ENCODE measurements at places on chromosomes 16 and 17.

DNA sequence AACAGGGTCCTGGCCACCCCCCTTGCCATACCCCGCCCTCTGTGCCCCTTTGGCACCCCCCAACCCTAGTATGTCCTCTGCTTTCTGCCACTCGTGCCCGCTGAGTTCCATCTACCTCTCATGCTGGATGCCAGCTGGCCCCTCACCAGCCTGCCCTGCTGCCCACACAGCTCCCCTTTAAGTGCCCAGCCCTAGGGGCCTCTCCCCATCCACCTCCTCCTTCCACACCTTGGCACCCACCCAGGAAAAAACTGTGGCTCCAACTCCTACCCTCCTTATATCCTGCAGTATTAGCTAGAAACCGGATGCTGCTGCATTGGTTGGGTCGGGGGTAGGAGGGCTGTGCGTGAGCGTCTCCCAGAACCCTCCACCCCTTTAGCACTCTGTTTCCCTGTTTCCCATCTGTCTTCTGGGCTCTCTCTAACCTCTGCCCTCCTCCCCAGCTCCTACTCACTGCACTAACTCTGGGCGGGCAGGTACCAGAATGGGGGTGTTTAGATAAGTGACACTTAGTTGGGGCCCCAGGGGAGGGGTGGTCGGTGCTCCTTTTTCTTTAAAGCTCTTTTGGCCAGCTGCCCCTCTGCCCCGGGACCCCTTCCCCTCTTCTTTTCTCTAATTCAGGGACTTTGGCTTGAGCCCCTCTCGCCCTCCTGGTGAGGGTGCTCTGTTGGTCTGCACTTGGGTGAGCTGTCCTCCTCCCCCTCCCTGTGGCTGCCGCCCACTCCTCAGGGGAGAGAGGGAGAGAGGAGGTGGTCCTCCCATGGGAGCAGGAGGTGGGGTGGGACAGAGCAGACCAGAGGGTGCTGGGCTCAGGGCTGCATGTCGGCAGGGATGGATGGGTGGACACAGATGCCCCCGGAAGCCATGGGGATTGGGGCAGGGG is 9.9 kb downstream of the NR1D1 start:
- DNase-seq: no peak

DNA sequence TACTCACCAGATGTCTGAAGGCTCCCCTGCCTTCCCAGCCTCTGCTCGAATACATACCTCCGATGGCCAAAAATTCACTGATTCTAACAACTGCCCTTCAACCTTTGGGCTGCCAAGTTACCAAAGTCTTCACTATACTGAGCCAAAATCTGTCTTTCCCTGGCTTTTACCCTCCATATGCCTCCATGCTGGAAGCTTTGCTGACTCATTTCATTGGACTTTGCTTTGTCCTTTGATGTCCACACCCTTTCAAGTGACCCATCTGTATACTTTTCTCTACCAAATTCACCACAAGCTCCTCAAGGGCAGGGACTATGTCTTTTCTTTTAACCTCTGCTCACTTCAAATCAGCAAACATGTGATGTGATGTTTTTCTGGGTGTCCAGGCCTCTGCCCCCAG is 21.0 kb upstream of the MTMR4 start:
- no peak for DNase-seq

DNA sequence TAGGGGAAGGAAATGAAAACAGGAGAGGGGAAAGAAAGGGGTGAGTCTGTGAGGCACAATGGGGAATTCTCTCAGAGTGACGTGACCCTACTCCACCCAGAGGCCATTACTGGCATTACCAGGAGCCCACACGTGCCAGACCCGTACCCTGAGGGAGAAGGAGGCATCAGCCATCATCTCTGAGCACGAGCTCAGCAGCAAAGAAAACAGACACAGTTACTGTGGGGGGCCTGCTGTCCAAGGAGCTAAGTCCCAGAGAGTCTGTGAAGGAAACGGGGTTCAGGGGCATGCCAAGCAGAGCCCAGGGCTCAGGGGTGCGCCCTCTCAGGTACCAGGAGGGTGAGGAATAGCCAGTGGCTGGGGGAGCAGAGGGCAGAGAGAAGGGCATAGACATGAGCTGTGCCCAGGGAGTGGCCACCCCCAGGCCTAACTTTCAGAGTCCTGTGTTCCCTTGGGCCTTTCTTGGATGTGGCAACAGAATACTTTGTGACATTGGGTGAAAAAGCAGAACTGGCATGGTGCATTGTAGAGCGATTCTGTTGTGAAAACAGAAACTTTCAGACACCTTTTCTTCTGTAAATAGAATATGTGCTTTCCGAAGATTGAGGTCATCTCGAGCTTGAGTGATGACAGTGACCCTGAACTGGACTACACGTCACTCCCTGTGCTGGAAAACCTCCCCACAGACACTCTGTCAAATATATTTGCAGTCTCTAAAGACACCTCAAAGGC is 11.3 kb downstream of the TAF1C start:
- peak; percentile 91 for DNase-seq

DNA sequence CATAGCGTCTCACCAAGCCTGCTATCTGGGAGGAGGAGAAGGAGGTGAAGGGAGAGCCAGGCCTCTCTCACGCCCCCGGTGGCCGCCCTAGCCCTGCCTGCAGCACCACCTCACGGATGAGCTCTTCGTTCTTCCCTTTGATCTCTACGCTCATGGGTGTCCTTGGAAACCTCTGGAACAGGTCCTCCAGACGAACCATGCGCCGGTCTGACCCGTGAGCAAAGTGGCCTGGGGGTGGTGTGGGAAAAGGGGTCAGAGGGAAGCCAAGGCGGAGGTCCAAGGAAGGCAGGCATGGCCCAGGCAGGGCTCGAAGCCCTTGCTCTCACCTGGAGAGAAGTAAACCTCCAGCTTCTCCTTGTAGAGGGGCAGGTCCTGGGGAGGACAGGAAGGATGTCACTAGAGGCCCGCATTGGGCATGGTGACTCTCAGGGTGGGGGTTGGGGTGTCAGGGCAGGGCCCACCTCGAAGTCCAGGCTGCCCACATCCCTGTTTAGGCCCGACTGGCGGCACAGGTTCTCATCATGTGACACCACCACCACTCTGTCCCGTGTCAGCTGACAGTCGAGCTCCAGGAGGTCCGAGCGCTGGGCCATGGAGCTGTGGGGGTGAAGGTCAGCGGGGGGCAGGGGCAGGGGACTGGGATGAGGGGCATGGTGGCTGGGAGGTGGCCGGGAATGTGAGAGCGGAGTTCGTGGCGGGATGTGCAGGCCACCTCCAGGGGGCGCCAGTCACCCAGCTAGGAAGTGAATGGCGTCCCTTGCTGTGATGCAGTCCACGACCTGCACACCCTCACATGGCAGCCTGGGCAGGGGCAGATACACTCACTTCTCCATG is 923 bp downstream of the GDPD3 start:
- DNase-seq: peak; percentile 68

DNA sequence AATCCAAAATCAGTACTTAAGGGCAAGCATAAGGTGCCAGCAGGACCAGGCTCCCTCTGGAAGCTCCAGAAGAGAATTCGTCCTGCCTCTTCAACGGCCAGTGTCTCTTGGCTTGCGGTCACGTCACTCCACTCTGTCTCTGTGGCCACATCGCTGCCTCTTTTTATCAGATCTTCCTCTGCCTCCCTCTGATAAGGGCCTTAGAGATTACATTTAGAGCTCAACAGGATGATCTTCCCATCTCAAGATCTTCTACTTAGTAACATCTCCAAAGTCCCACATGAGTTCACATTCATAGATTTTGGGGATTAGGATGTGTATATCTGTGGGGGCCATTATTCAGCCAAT is 16.9 kb downstream of the MPG start:
- DNase-seq: no peak

DNA sequence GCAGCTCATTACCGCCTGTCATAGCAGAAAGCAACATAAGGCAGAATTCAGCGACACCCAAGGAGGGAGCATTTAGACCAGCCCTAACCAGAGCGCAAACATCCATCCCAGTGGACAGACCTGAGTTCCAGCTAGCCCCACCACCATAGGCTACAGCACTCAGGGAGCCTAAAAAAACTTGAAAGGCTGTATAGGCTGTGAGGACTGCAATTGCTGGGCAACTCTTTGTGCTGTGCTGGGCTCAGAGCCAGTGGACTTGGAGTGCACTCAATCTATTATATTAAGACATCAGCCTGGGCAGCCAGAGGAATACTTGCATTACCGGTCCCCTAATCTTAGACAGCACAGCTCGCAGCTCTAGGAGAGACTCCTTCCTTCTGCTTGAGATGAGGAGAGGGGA is 207.3 kb downstream of the KIF2B start:
- DNase-seq: no peak

GRCh38 chr17:50625032-50625871 is 9.4 kb upstream of the ABCC3 start:
- DNase-seq: peak; percentile 58

- no peak for DNase-seq
Measured at GRCh38 chr17:64940055-64940454, 20.8 kb upstream of the LRRC37A3 start.

DNA sequence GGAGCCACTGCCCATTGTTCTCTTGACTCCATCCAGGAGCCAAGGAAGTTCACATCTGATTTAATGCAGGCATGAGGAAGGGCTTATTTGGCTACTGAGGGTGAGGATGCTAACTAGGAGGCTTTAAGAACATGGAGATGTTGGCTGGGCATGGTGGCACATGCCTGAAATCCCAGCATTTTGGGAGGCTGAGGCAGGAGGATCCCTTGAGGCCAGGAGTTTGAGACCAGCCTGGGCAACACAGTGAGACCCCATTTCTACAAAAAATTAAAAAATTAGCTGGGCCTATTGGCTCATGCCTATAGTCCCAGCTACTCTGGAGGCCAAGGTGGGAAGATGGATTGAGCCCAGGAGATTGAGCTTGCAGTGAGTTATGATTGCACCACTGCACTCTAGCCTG is 116.5 kb downstream of the RAP1GAP2 start:
- DNase-seq: no peak

- no peak for DNase-seq
Measured at GRCh38 chr16:74249846-74250245, 46.8 kb upstream of the PSMD7 start.

DNA sequence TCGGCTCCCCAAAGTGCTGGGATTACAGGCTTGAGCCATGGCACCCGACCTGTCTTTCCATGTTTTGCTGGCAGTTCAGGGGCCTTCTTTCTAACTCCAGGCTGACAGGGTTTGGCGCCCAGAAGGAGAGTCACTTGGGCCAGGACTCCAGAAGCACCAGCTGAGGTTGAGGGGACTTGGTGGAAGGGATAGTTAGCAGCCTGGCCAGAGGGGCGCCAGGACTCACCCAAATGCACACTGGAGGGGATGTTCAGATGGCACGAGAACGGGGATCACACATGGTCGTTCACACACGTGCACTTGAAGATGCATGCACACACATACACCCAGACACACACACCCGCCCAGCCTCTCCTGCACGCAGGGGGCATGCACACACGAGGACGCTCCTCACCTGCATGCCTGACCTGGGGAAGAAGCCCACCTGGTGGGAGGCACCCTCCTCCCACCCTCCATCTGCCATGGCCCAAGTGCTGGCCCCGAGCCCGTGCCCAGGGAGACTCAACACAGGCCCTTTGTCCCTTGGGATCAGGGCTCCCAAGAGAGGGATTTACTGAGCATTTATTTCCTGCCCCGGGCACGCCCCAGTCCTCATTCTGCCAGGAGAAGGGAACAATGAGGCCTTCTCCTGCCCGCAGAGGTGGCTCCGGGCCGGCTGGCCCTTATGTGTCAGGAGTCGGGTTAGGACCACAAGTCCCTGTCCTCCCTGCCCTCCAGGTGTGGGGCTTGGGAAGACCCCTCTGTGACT is 2.3 kb upstream of the PRSS21 start:
- no peak for DNase-seq

- DNase-seq: no peak
Measured at GRCh38 chr17:2102931-2103809, 48.3 kb downstream of the HIC1 start.

DNA sequence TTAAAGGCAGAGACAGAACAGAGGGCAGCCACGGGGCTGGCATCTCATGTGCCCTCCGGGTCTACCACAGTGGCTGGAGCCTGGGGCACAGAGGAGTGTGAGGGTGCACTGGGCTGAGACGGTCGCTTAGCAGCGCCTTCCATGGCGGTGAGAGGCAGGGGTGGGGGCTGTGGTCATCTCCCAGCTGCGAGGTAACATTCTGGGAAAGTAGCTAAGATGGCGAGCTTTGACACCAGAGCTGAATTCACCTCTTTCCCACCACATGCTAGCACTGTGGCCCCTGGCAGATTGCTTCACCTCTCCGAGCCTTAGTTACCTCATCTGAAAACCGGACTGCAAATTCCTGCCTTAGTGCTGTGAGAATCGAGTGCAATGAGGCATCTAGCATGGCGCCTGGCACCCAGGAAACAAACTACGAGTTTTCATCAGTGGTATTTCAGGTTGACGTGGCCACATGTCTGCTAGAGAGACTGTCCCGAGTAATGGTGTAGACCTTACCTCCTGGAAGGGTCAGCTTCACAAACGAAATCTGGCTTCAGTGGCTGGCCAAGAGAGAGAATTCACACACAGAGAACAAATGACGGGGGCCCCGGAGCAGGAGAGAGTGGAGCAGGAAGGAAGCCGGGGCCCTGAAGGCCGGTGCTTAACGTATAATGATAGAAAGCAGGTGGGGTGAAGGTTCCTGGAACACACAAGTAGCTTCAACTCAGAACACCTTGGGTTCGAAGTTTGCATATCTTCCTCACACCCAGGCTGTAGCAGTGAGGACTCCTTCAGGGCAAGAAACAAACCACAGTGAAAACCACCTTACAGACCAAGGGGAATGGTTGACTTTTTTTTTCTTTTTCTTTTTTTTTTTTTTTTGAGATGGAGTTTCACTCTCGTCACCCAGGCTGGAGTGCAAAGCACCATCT is 63.9 kb upstream of the RPH3AL start:
- DNase-seq: no peak

DNA sequence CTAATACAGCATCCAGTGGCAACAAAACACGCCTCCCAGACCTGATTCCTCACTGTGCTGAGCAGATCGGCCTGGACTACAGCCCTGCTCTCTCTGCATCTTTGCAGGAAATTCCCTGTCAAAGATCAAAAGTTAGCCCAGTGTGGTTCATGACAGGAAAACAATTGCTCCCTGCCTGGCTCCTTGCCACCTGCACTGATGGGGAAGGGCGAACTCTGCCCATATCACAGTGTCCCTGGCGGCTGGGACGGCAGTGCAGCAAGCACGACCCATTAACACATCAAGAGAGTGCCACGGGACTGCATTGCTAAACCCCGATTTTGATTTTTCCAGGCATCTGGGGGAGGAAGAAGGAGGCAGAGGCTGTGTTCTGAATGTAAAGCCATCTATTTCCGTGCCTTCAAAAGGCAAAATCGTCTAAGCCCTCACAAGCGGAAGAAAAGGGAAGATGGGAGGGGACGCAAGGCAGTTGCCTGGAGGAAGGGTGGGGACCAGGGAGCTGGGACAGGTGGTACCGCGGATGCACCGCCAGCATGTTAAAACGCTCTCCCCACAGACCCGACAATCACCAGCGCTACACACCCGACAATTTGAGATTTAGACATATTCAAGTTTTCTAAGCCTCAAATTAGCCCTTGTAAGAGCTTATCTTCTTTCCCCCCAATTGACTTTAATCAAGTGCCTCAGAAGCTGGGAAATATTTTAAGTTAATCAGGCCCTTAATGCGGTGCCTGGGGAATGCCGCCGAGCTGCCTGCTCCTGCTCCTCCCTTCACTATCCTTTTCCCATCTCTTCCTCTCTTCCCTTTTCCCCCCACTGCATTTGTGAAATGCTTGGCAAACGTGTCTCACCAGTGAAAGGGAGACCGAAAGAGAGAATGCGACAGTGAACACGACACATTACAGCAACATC is 238.8 kb upstream of the CDH5 start:
- peak; percentile 43 for DNase-seq

GRCh38 chr16:67349172-67349571 is 22.6 kb downstream of the LRRC36 start:
- peak; percentile 14 for DNase-seq

- no peak for DNase-seq
Measured at GRCh38 chr16:7313170-7313569, 19.5 kb upstream of the RBFOX1 start.
